HS-27A (cell line): ENCODE measurements at places on chromosomes 11 and 22.

- no peak for DNase-seq
These were observed 6.1 kb upstream of the ELF5 start for GRCh38 chr11:34519595-34520235.

DNA sequence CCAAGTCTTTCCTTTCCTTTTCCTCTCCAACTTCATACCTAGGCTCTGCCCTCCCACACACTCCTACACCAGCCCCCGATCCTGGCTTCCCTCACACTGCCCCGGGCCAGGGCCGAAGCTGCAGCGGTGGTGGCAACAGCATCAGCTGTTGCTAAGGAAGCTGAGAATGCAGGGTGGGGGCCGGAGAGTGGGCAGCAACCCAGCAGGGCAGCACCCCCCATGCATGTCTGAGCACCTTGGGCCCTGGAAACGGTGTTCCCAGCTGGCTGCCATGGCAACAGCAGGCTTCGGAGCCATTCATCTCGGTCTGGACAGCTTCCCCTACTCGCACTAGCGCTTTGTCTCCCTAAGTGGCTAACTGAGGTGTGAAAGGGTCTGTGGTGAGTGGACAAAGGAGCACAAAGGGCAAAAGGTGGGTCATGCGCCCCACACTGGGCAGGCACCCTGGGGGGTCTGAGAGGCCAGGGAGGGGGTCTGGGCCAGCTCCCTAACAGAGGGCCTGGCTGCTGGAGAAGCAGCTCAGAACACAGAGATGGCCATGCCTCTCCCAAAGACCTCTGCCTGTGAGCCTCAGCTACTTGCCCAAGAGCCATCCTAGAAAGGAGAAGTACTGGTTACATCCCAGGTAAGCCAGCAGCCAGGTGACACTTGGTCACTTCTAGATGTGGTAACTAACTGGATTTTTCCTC is 42.1 kb upstream of the JAM3 start:
- no peak for DNase-seq

GRCh38 chr22:50084614-50085021 is 608 bp downstream of the MLC1 start:
- no peak for DNase-seq

DNA sequence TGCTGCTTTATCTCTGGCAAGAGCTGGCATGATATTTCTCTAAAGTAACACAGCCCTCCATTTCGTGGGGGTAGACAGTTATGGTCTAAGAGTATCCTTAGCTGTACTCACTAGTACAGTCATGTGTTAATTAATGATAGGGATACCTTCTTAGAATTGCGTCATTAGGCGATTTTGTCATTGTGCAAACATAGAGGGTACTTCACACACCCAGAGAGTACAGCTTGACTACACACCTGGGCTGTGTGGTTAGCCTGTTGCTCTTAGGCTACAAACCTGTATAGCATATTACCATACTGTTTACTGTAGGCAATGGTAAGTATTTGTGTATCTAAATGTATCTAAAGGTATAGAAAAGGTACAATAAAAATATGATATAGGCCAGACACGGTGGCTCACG is 17.0 kb downstream of the XRCC6 start:
- DNase-seq: no peak

GRCh38 chr22:40631925-40632324 is 4.6 kb downstream of the MRTFA start:
- DNase-seq: no peak

GRCh38 chr11:33719587-33719986 is 16.6 kb downstream of the CD59 start:
- DNase-seq: no peak

DNA sequence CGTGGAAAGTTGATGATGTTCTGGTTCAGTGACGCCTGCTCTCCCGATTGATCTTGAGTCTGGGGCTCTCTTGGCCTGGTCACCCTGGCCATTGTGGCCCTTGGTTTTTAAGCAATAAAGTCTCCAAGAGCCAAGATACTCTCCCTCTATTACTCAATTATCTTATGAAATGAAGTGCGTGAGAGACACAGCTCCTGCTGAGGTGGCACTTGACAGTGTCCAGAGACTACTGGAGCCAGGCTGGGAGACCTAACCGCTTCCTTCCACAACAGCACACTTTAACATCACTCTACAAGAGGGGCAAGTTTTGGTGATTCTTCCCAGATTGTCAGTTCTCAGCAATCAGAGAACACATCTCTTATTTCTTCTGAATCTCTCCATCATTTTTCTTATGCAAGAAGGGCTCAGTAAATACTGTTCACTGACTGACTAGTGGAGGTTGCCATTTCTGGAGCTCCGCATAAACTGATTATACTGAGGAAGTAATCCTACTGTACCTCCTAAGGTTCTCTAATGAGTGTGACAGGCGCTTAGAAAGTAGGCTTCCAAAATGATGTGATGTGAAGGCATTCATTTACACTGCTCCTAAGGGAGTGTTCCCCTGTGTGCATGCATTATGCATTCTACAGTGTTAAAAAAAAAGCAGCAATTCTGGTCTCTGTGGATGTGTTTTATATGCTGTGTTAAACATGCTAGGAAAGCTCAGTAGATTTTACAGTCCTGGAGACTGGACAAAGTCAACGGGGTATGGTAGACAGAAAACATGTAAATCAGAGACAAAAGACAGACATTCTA is 968.0 kb downstream of the OPCML start:
- no peak for DNase-seq

DNA sequence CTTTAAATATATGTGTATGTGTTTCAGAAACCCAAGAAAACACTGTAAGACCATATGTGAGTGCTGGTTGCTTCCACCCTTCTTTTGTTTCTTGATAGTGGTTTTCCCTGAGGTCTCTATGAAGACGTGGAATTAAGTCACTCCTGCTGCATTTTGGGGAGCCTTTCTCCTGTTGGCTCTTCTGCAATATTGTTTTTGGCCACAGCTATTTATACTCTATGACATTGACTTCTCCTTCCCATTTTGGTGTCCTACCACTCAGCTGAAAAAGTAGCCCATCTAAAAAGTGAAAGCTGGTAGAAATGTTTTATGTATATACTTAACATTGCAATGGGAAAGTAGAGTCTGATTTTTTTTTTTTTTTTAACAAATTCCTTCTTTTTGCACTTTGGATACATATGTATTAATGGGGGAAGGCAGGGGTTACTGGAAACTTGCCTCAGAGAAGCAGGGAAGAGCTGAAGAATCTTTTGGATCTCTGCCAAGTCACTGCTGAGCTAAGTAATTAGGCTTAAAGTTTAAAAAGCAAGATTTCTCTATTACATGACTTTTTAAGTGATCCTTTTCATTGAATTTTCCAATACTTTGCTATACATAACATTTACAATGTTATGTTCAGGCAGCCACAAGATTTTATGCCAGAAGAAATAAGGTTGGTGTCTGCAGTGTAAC is 1.8 kb downstream of the TTC17 start:
- no peak for DNase-seq

DNA sequence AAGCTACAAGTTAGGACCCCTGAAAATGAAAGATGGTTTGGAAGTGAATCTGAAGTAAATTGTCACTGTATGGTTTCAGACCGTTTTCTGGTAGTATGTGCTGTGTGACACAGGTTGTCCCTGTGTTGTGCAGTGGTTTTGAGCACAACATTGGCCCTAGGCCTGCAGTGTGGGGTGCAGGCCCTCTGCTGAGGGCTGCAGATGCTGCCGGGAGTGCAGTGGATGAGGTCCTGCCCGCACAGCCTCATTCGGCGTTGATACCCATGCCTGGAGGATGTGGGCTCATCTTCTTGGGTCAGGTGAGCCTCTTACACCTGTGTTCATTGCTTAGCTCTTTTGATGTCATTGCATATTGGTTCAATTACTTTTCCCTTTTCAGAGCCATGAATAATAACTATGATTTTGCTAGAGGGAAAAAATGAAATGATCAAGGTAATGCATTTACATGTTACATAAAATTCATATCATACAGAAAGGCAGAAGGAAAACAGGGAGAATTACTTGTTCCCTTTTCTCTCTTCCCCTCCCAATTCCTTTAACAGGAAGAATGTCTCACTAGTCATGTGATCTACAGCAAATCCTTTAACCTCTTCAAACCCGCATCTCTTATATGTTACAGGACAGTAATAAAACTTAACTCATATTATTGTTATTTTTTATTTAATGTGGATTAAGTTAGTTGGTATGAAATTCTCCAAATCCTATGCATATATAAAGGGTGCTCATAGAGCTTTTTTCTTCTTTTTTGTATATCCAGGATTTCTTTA is 48.7 kb downstream of the PTPRJ start:
- no peak for DNase-seq

DNA sequence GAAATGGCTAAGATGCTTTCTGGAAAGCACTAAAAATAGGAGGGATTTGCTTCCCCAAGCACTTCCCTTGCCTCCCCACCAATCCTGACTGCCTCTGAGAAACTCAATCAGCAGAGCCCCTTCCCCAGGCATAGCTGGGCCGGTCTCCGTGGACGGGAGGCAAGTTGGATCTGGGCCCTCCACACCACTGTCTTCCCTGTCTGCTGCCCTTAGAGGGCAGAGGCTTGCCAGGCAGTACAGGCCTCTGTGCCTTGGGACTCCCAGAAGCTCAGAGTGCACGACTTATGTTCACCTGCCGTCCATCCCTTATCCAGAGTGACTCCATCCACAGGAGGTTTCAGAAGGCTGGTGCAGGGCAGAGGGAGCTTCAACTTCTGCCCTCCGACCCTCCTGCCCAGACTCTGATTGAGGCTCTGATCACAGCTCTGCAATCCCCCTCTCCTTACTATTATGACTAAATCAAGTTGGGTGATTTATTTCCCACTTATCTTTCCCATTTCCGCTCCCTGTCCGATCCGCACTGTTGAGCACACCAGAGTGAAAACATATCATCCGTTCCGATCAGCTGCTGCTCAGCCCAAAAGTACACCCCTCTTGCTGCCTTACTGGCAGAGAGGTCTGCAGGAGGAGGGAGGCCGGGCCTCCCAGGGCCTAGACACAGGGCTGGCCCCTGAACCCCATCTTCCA is 71.8 kb downstream of the DSCAML1 start:
- no peak for DNase-seq

- DNase-seq: no peak
These were observed 676.7 kb upstream of the ARHGAP42 start for GRCh38 chr11:100010393-100010792.

DNA sequence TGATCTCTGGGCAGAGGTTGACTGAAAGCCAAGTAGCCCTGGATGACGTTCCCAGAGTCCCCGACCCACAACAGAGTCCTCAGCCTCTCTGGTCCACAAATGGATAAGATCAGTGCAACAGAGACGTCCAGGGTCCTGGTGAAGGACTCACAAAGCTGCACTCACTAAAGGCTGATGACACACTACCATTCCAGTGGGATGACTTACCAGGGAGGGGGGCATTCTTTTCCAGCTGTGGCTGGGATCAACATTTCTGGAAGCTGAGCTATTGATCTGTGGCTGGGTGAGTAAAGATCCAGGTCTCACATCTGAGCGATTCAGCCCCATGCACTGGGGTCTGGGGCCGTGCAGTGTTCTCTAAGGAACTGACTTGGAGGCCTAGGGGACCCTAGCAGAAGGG is 296.2 kb downstream of the NTM start:
- no peak for DNase-seq

DNA sequence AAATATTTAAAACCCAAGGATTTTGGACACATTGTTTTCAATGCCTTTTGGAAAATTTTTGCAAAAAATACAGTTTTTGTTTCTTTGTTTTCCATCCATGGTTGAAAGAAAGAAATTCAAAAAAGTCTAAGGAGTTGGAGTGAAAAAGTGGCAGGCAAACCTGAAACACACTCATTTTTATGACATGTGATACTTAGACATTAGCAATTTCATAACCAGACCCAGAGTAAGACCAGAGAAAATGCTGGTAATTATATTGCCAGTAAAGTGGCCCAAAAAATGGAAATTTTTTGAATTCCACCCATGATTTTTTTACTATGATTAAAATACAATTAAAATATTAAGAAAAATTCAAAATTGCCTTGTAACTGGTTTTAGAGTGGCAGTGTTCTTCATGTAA is 128.2 kb downstream of the SLC17A6 start:
- no peak for DNase-seq

DNA sequence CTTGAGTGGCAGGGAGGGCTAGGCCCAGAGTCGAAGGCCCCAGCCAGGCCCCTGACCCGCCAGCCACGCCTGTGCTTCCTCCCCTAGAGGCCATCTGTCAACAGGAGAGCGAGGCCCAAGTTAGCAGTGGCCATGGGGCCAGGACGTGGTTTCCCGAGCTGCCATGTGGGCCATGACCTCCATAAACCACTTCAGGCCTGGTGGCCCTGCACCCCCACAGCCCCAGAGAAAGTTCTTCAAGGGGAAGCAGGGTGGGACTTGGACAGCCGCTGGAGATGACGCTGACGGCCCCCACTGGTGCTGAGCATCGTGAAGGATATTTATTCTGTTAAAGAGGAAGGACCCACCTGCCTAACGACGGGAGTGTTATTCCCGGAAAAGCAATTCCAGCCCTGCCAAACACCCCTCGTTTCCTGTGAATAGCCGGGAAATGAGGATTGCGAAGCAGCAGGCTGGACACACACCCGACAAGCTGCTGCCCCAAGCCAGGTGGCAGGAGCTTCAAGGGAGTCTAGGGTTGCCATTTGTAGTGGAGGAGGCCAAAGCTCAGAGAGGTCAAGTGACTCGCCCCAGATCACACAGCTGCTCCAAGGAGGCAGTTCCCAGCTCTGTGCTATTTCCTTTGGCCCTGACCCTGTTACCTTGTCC is 12.8 kb downstream of the PRR5 start:
- DNase-seq: no peak

GRCh38 chr22:50583294-50583861 is 729 bp upstream of the CHKB start:
- DNase-seq: no peak

GRCh38 chr11:596374-596773 is 19.4 kb downstream of the IRF7 start:
- DNase-seq: no peak

DNA sequence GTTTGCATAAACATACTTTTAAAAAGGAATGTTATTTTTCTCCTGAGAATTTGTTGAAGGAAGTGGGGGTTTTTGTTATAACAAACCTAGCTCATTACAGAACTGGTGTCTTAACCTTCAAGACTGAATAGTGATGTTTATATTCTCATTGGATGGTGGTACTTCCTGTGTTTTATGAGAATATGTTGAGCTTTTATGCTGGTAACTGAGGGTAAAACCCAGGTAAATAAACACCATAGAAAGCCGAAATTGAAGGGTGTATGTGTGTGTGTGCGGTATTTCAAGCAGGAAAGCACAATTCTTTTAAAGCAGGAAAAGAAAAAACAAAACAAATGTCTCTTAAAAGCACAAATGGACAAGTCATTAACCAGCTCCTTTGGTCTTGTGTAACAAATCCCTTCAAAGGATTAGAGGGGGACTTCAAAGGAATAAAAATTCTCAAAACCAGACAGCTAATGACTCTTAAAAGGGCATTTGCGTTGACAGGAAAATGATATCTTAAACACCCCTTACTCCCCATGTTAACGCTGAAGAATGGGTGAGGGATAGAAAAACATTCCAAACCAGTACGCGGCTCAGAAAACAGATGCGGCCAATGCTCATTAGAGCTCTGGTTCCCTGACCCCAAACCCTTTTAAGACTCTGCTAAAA is 23.8 kb downstream of the LMO2 start:
- no peak for DNase-seq

GRCh38 chr11:130513132-130513531 is 64.7 kb downstream of the ADAMTS15 start:
- no peak for DNase-seq

- DNase-seq: no peak
These were observed 31.5 kb downstream of the KIAA0930 start for GRCh38 chr22:45208993-45209838.

- DNase-seq: no peak
These were observed 33.7 kb upstream of the PITPNB start for GRCh38 chr22:27952779-27953178.

- DNase-seq: no peak
These were observed 3.1 kb downstream of the MOB2 start for GRCh38 chr11:1483445-1483961.
